ENCODE measurements at places on chromosomes 11 and 22.

- no peak for DNase-seq
Measured at GRCh38 chr11:66070604-66071380, 720 bp downstream of the PACS1 start.

GRCh38 chr11:76600124-76600655 lies 70.4 kb downstream of the LRRC32 start:
- no peak for DNase-seq

GRCh38 chr11:117083011-117083935 lies 15.0 kb downstream of the SIK3 start:
- DNase-seq = no peak

DNA sequence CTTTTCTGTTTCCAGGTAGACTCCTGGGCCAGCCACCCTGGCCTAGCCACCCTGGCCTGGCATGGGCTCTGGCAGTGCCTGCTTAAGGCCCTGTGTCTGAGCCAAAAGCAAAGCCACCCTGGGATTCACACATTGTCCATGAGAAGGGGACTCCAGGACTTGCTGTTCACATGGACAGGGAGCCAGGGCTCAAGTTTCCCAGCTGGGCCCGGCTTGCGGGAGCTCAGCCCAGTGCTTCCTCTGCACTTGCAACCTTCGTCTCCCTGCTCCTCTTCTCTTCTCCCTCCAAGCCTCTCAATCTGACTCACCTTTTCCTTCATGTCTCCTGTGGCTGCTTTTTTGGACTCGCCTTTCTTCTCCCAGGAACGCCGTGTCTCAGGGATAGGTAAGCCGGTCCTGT lies 130.3 kb downstream of the MICAL2 start:
- DNase-seq = no peak
